Amniotic epithelial cell (primary cell): ENCODE measurements at places on chromosomes 4 and X.

GRCh38 chrX:17465201-17465600 lies 90.2 kb downstream of the NHS start:
- DNase-seq = no peak

GRCh38 chr4:6660430-6660829 lies 19.9 kb downstream of the MRFAP1 start:
- DNase-seq = peak; percentile 51

DNA sequence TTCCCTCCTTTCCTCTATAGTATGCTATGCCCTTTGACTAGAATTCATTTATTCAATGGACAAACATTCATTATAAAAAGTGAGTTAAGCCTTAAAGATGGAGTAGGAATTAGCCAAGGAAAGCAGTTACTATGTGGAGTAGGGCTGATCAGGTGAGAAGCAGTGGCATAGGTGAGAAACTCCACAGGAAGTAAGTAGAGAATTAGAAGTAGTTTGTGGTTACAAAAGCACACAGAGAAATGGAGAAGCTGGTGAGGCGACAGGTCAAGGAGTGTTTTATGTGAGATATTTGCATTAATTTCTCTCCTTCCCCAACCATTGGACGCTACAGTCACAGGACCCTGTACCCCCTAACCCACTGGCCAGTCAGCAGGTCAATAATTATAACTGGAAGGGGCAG lies 30.6 kb downstream of the SETD7 start:
- DNase-seq = no peak

DNA sequence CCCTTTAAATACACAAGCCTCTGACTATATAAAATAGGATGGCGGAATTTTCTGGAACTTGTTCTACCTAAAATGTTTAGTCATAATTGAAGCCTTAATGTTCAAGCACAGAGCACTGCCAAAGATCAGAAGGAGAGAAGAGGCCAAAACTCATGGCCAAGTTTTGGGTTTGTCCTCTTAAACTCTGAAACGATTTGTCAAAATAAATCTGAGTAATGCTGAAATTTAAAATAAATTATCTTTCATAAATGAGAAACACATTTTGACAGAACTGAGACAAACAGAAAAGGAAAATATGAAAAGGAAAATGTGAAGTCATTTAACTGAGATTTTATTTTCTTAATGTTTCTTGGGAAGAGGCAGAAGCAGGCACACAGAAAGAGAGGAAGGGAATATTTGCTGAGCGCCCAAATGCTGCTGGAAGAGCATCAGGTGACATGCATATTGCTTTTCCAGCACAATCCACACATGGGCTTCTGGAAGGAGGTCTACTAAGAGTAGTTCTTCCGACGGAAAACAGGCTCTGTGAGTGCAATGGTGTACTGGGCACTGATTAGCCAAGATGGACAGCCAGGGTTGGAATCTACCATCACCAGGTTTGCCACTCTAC lies 47.4 kb upstream of the ZNF518B start:
- no peak for DNase-seq

GRCh38 chrX:48676106-48676892 lies 7.3 kb upstream of the WAS start:
- DNase-seq = peak; percentile 76

DNA sequence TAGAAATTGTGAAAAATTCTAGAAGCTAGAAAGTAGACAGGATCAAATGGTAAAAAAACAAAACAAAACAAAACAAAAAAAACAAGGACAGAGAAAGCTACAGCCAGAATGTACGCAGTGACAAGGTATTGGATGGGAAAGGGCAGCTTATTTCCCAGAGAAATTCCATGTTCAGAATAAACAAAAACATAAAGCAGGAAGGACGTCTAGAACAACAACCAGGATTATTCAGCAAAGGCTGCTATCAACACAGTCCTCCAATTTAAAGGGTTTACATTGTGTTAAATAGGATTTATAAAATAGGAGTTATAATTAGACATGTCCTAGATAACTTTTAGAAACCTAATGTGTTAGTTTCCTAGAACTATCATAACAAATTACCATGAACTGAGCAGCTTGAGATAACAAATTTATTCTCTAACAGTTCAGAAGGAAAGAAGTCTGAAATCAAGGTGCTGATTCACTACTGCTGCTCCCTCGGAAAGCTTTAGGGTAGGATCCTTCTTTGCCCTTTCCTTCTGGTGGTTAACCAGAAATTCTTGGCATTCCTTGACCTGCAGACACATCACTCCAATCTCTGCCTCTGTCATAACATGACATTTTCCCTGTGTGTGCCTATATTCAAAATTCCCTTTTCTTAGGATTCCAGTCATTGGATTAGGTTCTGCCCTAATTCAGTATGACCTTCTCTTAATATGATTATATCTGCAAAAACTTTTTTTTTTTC lies 175.6 kb downstream of the SNCA start:
- DNase-seq = peak; percentile 86

- DNase-seq = no peak
Measured at GRCh38 chr4:86279293-86279960, 80.4 kb downstream of the MAPK10 start.

DNA sequence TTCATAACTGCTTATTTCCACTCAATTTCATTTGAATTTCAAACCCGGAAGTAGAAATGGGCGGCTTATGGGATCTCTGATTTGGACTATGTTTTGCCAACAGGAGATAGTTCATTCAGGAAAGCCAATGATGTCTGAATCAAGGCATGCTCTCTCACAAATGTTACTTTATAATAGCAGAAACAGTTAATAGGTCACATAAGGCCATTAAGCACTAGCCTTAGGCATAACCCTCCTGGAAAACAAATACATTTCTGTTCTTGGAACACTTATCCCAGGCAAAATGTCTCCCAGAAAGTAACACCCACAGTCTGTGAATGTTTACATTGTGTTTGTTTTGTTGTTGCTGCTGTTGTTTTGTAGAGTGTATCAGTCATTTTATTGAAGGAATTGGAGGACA lies 1347.2 kb upstream of the PCDH7 start:
- DNase-seq = no peak

- peak; percentile 82 for DNase-seq
Measured at GRCh38 chrX:153226344-153227185, 47.5 kb downstream of the MAGEA1 start.

GRCh38 chr4:113347245-113347644 lies 297.8 kb downstream of the ANK2 start:
- no peak for DNase-seq

GRCh38 chrX:66163849-66164411 lies at the start of gene HEPH:
Gene HEPH, plus strand, starts transcription at chrX:66164247. Its CDS starts 6,324 bp downstream, at chrX:66170571.
- no peak for DNase-seq

DNA sequence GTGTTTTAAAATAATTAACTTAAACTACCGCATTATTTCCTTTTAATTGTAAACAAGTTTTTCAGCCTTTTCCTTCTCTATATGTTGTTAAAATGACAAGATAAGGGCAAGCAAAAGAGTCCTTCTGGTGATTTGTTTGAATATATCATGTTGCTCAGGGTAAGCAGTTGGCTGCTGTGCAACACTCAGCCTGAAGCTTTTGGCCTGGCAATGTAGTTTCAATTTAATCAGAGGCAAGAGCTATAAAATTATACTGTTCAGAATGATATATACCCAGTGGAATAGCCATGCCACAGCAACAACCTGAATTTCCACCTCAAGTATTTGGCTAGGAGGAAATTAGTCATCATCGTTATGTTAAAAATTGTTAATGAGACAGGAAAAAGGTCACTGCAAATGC lies 53.4 kb downstream of the GRXCR1 start:
- no peak for DNase-seq

DNA sequence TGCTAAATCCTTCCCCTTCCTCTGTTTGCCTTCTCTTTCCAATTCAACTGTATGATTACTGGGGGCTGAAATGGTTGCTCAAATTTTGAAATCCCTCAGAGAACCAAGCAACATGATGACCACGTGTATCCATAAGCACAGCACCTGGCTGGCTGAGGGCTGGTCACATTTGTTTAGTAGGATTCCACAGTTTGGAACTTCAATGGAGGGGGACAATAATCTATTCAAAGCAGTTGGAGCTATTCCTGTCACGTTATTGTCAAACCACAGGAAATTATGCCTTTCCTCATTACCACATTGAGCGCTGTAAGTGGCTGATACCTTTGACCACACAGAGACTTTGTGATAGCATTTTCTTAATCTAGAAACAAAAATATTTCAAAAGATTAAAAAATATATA lies 7.0 kb downstream of the TMSB4X start:
- DNase-seq = no peak

DNA sequence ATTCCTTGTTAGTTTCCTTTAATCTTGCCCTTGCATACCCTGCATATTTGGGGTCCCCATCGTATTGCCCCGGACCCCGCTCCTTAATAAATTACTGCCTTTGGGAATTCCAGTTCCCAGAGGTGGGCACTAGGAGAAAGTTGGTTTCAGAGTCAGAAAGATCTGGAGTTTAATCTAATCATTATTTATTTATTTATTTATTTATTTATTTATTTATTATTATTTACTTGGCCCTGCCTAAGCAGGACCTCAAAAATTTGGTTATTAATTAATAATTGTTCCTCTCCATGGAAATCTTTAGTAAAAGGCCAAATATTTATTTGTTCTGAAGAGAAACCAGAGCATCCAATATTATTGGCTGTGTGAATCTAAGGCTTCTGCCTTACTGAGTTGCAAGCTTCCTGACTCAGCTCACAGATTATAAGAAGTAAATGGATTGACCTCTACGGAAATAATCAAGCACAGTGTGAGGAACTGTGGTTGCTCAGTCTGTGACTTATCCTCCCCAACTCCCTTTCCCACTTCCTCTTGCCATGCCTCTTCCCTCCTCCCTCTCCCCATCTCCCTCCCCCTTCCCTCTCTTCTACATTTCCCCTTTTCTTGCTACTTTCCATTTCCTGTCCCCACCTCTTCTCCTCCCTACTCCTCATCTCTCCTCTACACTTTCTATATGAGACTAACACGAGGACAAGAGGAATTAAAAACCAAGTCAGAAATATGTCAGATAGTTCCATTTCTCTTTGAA lies 61.5 kb upstream of the AP1S2 start:
- peak; percentile 54 for DNase-seq

- no peak for DNase-seq
Measured at GRCh38 chr4:119337010-119337409, 15.1 kb upstream of the FABP2 start.

- DNase-seq = peak; percentile 95
Measured at GRCh38 chr4:183098723-183099536, at the start of gene WWC2. Gene WWC2, plus strand, starts transcription at chr4:183099257. Its CDS starts 235 bp downstream, at chr4:183099492.

GRCh38 chr4:80065601-80066000 lies 7.4 kb downstream of the ANTXR2 start:
- DNase-seq = peak; percentile 70

GRCh38 chr4:95289028-95289634 lies 259.6 kb downstream of the UNC5C start:
- DNase-seq = peak; percentile 91

DNA sequence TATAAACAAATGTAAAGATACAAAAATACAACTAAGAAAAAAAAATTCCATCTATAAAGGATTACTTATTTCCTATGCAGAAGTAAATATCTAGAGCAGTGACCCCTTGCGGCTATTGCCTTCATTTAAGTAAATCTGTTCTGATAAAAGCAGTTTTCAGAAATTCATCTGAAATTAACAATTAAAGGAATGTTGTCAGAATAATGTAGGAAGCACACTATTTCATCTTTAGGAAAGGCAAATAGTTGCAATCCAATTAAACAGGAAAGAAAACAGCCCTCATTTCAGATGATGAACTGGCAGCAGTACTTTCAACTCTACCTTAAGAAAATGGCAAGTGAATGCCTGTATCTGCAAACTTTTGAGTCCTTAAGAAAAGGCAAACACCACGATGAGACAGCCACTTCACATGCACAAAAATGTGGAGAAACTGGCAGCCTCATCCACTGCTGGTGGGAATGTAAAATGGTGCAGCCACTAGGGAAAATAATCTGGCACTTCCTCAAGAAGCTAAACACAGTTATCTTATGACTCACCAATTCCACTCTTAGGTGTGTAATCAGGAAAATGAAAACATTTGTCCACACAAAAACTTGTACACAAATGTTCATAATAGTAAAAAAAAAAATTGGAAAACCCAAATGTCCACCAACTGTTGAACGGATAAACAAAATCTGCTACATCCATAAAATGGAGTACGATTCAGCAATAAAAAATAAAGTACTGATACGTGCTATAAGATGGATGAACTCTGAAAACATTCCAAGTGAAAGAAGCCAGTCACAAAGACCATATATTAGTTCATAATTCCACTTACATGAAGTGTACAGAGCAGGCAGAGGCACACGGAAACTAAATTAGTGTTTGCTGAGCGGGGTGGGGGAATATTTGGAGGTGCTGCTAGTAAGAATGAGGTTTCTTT lies 2.0 kb upstream of the THAP9 start:
- peak; percentile 85 for DNase-seq

DNA sequence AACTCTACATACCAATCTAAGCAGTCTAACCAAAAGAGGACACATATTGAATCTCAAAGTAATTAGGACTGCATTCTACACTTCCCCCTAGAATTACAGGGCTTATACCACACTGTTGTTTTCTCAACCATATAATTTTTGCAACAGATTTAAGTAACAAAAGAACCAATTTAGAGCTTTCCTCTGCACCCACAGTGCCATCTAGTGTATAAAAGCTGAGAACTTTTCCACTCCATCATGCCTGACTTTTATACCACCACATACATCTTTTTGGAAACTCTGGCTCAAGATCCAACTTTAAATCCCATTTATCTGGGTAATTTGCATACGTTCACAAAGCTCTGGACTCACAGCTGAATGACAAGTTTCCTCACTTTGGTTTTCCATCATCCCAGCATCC lies 99.5 kb downstream of the EFHC2 start:
- peak; percentile 18 for DNase-seq

- no peak for DNase-seq
Measured at GRCh38 chr4:7587433-7588405, 153.0 kb upstream of the PSAPL1 start.

DNA sequence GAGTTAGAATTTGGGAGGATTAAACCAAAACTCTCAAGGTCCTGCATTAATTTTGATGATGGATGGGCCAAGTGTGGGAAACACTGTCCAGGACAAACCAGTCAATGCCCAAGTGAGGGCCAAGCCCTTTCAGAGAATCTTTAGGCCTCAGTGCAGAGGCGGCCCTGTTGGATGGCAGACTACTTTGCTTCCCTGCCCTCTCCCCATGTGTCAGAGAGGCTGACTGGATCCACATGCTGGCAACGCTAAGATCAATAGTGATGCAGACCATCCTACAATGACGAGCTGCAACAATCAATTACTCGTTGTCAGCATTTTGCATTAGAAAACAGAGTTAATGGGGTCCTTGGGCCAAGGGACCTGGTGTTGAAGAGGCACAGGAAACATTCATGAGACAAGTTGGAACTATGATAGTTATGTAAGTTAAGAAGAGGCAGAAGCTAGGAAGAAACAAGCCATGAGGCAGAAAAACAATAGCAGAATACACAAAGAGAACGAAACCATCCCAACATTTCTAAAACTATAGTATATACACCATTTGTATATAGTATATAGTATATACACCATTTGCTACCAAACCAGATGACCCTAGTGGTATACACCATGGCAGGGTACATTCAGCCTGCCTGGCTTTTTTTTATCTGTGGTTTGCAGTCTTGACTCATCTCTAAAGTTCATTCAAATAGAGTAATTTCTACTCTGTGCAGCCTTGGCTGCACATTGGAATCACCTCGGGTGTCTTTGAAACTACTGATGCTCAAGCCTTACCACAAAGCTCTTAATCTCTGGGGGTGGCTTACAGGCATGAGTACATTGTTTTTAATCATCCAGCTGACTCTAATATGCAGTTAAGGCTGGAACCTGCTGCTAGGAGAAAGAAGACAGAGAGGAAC lies 147.7 kb upstream of the GYPA start:
- peak; percentile 41 for DNase-seq
